Thyroid gland (tissue), 4 donors: ENCODE measurements at places on chromosomes 1 and 21. TPM values are rescaled to one million over a fixed set of nuclear protein-coding genes. Genes with fewer than 3 reads are reported as not detected.

Gene NHLH1
- total RNA-seq = not detected

Gene PLPPR4
- total RNA-seq = 0.63 TPM

Gene TCEANC2
- total RNA-seq = 4.3 TPM

DNA sequence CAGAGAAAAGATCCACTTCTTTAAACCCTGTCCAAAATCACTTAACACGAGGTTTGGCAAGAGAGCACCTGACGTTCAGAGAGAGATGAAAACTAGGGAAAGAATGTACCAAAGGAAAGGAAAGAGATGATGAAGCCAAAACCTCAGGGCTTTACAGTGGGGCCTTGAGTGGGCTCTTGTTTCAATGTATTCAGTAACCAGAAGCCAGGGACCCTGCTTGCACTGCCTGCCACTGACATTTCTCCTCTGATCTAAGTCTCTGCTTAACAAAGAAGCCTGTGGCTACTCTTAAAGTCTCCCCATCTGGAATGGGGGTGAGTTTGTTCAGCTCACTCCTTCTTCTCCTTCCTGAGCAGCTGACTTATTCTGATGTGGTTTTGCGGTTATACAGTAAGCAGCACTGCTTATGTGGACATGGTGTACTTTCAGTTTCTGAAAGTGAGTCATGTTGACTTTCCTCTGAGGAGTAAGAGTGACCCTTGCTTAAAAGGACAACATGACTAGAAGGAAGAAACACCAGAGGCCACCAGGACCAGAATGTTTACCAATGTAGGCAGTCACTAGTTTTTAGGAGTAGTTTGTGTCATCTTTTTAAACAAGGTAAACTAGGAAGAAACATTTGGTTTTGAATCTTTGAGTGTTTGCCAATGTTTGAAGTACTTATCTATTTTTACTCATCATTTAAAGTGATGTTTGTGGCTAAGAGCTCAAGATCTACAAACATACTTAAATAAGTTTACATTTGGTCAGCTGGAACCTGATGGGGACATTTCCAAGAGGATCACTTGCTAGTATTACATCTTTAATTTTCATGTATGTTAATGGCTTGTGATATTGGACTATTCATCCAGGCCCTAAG, 87.4 kb downstream of the FASLG start:
- H3K4me3 ChIP-seq = no peak overlapping the region
- no peak for DNase-seq
- no peaks in the 10 kb centered on the region for H3K36me3 ChIP-seq
- peak overlapping the region; percentile 28 for H3K27ac ChIP-seq

DNA sequence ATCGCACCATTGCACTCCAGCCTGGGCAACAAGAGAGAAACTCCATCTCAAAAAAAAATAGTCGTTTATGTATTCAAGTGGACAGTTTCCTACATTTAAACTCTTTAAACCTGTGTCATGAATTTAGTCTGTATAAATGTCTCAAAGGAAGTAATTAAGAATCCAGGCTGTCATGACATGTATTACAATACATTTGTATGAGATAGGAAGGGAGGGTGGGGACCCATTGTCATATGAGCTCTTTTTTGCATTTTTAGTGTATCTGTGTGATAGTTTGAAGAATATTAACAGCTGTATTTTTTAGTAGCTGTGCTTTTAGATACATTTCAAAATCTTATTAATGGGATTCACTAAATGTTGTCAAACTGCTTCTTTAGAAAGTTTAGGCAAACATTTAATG, 20.0 kb downstream of the DONSON start:
- DNase-seq = no peak
- H3K36me3 ChIP-seq = peaks cover 40% of the 10 kb centered on the region
- H3K4me1 ChIP-seq = peaks cover 3% of the 10 kb centered on the region
- H3K27ac ChIP-seq = no peak overlapping the region
- no peaks in the 10 kb centered on the region for H3K27me3 ChIP-seq

- no peaks in the 10 kb centered on the region for H3K4me1 ChIP-seq
- DNase-seq = no peak
- no peaks in the 10 kb centered on the region for H3K27me3 ChIP-seq
- H3K27ac ChIP-seq = no peak overlapping the region
Measured at GRCh38 chr21:23402929-23403520, 2204.3 kb downstream of the MRPL39 start.

DNA sequence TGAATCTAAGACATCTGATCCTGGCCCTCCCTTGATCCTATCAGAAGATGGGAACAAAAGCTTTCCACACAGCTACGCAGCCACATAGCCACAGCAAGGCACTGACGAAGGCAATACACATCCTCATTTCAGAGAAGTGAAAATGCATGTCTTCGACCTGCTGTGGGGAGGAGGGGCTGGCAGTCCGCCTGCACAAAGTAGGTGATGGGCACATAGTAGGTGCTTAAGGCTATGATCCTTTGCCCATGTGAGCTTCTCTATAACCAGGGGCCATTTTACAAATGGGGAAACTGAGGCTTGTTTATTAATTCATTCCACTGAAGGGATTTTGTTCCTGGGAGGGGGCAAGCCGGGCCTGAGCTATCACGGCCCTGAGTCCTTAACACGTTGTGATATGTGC, 94.2 kb downstream of the PAX7 start:
- no peaks in the 10 kb centered on the region for H3K4me1 ChIP-seq
- no peak overlapping the region for H3K4me3 ChIP-seq
- no peaks in the 10 kb centered on the region for H3K36me3 ChIP-seq
- H3K27ac ChIP-seq = no peak overlapping the region

- DNase-seq = peak; percentile 7
- no peak overlapping the region for H3K4me3 ChIP-seq
- H3K27ac ChIP-seq = no peak overlapping the region
- H3K36me3 ChIP-seq = peaks cover 10% of the 10 kb centered on the region
Measured at GRCh38 chr1:226903819-226904716, 33.7 kb downstream of the PSEN2 start.

GRCh38 chr1:235775246-235775860, 91.4 kb downstream of the LYST start:
- DNase-seq = no peak
- H3K27ac ChIP-seq = no peak overlapping the region
- H3K36me3 ChIP-seq = peaks cover 9% of the 10 kb centered on the region
- H3K4me1 ChIP-seq = no peaks in the 10 kb centered on the region

DNA sequence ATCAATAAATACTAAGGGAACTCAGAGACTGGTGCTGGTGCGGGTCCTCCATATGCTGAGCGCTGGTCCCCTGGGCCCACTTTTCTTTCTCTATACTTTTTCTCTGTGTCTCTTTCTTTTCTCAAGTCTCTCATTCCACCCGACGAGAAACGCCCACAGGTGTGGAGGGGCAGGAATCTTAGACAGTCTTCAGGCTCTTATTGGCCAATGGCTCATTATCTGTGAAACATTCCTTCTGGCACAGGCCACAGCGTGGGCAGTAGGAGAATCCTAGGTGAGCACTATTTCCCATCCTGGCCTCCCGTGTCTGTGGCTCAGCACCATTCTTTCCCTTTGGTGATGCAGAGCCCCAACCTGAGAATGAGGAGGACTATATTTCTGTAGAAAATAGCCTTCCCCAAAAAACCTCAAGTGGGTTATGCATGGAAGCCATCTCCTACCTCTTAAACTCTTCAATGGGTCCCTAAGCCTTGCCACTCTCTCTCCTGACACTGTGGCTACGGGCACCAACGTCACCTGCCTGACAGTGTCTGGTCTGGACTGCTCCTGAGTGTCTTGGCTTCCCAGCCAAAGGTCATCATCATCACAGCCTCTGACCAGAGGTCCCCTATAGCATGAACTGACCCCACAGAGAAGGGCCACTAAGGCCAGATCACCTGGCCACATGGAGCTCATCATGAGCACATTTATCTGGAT, 6.2 kb upstream of the SLAMF1 start:
- H3K27ac ChIP-seq = no peak overlapping the region
- H3K36me3 ChIP-seq = no peaks in the 10 kb centered on the region
- H3K4me1 ChIP-seq = no peaks in the 10 kb centered on the region
- H3K4me3 ChIP-seq = no peak overlapping the region

- DNase-seq = no peak
- no peak overlapping the region for H3K4me3 ChIP-seq
- peaks cover 18% of the 10 kb centered on the region for H3K4me1 ChIP-seq
- no peak overlapping the region for H3K27ac ChIP-seq
Measured at GRCh38 chr1:19229229-19229628, 19.2 kb upstream of the UBR4 start.

- H3K27ac ChIP-seq = no peak overlapping the region
- no peak for DNase-seq
- no peaks in the 10 kb centered on the region for H3K27me3 ChIP-seq
- H3K4me3 ChIP-seq = no peak overlapping the region
- no peaks in the 10 kb centered on the region for H3K36me3 ChIP-seq
- H3K4me1 ChIP-seq = no peaks in the 10 kb centered on the region
Measured at GRCh38 chr1:181711820-181712219, 228.5 kb downstream of the CACNA1E start.

GRCh38 chr1:226436855-226437491, 29.1 kb upstream of the PARP1 start:
- peaks cover 5% of the 10 kb centered on the region for H3K4me1 ChIP-seq
- no peaks in the 10 kb centered on the region for H3K36me3 ChIP-seq
- H3K4me3 ChIP-seq = no peak overlapping the region
- no peaks in the 10 kb centered on the region for H3K27me3 ChIP-seq
- no peak overlapping the region for H3K27ac ChIP-seq
- DNase-seq = peak; percentile 45
